ENCODE measurements at places on chromosomes 2 and 18.

DNA sequence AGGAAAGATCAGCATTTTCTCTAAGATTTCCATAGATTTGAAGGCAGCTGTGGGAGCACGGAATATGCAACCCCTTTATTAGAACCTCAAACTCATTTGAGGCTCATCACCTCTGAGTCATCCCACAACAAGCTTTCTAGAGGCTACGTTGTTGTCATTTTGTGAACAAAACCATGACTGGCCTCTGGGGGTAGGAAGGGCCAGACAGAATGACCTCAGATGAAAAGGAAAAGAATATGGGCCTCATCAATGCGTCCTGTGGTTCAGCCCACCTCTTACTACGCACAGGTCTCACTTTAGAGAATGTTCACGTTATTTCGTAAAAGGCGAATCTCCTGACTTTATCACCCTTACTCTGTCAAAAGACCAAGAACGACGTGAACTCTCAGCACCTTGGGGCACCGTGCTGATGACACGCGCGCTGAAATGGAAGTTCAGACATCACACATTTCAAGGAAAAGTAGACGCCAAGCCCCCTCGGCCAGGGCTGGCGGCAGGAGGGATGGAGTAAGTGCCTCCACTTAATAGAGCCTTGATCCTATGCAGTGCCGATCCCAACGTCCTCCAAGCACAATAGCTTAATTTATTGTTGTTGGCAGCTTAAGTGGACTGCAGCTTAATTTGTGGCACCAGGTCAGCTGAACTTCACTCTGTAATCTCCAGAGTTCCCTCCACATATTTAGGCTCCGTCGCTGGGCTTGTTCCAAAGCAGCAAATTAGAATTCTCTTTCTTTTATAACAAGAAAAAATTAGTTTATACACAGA, 208.3 kb downstream of the EIPR1 start:
- no peak for DNase-seq

- no peak for DNase-seq
Observed at GRCh38 chr2:52613064-52613463, 1154.5 kb upstream of the CHAC2 start.

DNA sequence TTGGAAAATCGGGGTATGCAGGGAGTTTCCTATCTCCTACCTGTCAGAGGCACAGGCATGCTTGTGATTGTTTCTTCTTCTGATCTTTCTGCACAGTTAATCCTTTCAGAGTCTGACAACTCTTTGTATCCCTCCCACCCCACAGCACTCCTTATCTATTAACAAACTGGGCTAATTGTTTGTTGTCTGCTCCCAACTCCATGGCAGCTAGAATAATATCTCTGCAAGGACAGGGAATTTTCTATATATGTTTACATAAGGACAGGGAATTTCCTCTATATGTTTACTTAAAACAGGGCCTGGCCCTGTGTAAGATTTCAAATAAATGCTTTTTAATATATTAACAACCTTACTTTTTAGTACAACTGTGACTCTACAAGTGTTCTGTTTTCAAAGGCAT, 36.0 kb upstream of the VRK2 start:
- no peak for DNase-seq

DNA sequence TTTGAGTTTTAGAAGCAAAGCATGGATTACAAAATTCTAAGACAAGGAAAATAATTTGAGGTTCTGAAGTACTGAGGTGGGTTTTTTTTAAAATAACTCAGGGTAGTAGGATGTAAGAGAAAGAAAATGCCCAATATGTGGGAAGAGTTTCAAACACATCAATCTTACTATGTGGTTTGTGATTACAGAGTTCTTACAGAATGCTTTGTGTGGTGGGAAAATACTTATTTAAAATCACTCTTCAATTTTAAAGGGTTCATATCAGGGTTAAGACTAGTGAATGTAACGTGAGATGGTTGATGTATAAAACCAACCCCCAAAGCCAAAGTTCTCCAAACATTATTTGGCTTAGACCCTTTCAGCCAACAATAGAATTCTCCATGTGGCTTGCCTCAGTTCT, 173.5 kb downstream of the UBE2E3 start:
- DNase-seq, result no peak

DNA sequence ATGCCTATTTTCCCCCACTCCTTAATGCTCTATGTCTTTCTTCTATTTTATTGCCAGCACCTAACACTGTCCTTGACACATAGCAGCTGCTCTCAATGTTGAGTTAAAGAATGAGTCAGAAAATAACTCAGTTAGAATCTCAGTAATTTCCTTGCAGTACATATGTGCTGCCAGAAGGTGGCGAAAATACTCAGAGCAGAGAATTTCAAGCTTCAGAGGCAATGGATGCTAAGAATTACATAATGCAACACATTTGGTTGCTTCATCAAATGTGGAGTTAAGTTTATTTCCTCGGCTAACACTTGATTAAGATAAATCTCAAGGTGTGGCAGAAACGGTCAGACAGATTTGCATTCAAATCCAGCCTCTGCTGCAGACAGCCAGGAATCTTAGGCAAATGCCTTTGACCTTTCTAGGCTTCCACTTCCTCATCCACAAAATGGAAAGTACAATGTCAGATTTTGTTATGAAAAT, 105.6 kb downstream of the VSNL1 start:
- peak; percentile 31 for DNase-seq

DNA sequence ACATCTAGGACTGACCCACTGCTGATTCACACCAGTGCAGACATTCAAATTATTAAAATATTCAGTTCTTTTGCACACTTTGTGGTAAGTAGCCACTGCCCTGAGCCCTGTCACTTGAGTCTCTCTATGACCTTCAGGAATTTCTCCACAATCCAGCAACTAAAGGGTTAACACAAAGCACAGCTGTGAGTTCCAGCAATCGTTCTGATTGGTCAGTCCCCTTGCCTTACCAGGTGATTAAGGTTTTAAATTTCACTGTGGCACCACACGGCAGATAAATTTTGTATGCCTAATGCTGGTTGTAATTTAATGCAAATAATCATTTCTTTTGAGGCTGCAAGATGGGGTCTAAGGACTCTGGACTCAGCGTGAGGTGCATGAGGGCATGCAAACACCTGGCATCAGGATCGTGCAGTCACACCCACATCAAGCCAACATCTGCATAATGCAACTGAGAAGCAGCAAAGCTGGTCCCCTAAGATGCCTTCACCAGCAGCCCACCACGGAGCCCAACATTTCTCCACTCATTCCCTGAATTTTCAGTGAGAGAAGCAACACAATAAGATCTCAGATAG, 36.6 kb downstream of the SLC14A1 start:
- DNase-seq, result no peak

DNA sequence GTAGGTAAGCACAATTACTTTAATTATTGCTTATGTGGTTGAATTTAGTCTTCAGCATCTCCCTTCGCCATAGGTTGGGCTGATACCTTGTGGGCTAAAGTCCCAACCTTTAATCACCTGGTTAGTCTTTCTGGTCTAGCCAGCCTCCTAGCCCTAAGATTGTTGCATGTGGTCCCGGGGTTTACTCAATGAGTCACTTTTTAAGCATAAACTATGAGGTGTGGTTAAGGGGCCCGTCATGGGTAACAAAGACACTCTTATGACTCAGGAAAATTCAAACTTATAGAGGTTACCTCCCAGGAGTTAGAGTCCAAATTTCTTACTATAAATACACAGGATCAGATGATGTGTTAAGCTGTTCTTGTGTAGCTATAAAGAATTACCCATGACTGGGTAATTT, 841.6 kb downstream of the TRIB2 start:
- DNase-seq, result no peak

GRCh38 chr2:37623971-37624900, 47.2 kb downstream of the CDC42EP3 start:
- DNase-seq, result no peak

- no peak for DNase-seq
Observed at GRCh38 chr2:156340804-156341451, 8.4 kb upstream of the NR4A2 start.

DNA sequence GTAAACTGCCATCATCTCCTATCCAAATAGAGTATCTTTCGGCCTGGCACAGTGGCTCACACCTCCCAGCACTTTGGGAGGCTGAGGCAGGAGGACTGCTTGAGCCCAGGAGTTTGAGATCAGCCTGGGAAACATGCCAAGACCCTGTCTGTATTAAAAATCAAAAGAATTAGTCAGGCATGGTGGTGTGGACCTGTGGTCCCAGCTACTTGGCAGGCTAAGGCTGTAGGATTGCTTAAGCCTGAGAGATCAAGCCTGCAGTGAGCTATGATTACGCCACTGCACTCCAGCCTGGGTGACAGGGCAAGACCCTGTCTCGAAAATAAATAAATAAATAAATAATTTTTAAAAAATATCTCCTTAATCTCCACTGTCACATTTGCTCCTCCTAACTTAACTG, 14.7 kb upstream of the ARPC2 start:
- DNase-seq, result no peak

DNA sequence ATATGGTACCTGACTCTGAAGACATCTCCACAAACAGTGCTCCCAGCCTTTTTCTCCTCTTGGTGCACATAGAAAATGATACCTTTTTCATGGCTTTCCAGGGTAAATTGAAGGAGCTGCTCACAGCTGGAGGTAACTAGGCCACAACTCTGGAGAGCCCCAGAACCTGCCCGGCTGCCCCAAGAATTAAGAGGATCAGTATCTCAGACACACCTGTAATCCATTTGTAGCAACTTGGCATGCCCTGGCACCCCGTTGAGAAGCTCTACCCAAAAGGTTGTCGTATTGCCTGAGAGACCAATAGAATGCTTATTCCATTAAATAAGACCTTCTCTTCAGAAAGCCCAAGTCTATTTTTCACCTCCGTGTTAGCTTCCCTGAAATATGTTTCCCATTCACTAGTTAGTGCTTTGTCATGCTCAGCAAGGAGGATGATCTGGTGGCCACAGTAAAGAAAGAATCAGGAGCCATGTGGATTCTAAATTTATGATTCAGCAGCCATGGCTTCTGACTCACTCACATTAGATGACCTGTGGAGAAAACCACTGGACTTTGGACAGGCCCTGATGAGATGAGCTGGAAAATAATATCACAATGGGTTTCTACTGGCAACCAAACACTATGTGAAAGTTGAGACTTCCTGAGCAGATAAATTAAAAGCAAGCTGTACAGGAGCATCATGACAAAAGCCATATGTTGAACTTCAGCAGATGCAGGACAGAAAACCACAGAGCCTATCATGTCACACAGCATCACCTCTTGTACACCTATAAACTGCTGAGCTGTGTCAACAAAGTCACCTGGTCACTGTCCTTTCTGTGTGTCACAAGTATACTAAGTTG, 253.3 kb upstream of the OSR1 start:
- no peak for DNase-seq

DNA sequence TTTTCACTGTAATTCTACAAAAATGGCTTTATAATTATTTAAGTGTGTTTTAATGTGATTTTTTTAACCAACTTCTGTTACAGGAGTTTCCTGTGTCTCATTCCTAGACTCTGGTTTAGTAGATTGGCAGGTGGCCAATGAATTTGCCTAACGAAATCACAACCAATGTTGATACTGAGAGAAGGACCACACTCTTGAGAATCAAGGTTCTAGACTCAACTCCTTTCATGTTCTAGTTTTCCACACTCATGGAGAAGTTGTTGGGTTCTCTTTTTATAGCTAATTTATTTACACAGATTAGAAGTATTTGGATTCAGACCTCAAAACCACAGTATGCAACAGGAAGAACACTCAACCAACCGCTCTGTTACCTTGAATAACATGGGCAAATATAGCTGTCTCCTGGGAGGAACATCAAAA, 22.6 kb upstream of the USP34 start:
- no peak for DNase-seq

- no peak for DNase-seq
Observed at GRCh38 chr2:240441326-240441992, 6.0 kb downstream of the GPC1 start.

GRCh38 chr18:56712761-56713160, 61.6 kb downstream of the WDR7 start:
- DNase-seq, result no peak

- DNase-seq, result no peak
Observed at GRCh38 chr2:51981783-51982182, 949.9 kb upstream of the NRXN1 start.

DNA sequence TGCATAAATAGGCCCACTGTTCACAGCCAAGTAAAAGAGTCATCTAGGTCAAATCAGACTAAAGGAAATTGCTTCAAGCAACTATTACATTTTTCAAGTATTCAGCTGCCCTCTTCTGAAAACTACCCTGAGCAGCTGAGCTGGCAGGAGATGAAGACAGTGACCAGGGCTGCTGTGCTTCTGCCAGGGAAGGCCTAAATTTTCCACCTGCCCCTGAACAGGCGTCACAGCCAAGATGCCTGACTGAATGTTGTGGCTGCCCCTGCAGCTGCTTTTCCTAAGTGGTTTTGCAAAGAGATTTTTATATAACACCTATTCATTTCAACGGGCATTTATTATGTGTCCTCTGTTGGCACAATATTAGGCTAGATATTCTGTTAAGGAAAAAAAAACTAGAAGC, 96.7 kb upstream of the RPE start:
- DNase-seq, result no peak

DNA sequence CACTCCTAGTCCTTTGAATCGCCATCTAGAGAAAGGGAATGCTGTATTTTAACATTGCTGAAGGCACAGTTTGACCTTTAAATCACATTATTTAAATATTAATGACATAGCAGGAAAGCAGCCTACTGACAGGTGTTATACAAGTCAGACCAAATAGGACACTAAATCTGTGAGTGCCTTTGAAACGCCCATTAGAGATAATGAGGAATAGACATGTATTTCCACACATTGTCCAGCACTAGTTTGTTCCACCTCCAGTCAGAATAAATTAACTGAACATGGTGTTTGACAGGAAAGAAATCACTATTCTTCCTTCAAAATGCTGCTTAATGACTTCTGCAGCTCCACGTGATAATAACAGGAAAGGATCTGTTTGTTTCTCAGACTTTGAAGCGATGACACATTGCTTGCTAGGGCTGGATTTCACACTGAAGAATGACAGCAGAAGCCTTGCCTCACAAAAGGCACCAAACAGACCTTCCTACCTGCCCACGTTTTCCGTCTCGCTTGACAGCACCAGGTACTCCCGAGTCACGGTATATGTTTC, 90.5 kb upstream of the DDX18 start:
- DNase-seq, result no peak

DNA sequence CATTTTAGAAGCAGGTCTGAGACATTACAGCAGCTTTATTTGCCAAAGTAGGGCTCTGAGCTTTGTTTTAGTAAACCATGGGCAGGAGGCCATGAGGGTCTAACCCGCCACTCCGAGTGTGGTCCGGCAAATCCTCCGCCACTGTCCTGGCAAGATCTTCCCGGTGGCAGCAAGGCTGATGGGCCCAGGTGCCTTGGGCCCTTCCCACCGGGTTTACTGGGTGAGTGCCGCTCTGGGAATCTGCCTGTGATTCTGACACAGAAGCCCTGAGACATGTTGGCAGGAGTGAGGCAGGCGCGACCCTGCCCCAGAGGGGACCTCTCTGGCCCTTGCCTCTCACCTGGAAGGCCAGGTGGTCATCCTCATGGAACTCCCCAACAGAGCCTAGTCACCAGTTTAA, 29.9 kb downstream of the MTERF4 start:
- no peak for DNase-seq

GRCh38 chr18:13324880-13325279, 106.3 kb downstream of the LDLRAD4 start:
- DNase-seq, result no peak
